AG04450 (cell line): ENCODE measurements at places on chromosomes 1 and 21. TPM values are rescaled to one million over a fixed set of nuclear protein-coding genes. Genes with fewer than 3 reads are reported as not detected.

DNA sequence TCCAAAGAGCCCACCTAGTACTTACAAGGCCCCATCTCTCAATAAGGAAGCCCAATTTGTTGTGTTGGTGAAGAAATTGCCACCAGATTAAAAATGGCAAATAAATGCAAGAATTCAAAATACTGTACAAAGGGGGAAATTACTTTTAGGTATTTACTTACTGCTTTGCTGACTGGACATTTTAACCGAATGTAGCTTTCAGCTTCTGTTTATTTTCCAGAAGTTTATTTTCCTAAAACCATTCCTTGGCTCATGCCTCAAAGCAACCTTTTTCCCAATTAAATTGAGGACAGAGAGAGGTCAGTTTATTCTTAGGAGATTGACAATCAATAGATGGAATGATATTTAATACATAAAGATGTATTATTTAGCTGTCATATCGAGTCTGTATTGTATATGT, 47.6 kb upstream of the H6PD start:
- no peak for DNase-seq

DNA sequence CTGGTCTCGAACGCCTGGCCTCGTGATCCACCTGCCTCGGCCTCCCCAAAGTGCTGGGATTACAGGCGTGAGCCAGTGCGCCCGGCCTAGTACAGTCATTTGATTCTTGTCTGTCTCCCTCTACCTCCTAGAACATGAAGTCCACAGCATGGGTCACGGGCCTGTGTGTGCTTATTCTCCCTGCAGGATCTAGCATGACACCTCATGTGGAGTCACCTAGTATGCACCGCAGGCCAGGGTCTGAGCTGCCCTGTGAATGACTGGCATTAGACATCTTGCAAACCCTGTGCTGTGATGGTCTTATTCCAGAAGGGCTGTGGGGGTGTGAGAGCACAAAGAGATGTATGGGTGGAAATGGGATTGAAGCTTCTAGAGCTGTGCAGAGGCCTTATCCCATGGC, 133.2 kb downstream of the GALNT2 start:
- no peak for DNase-seq

Gene PPFIA4
- polyA plus RNA-seq: 0.82 and 1.5 TPM in 2 replicates

- no peak for DNase-seq
Observed at GRCh38 chr1:37372302-37372701, 102.1 kb upstream of the ZC3H12A start.

DNA sequence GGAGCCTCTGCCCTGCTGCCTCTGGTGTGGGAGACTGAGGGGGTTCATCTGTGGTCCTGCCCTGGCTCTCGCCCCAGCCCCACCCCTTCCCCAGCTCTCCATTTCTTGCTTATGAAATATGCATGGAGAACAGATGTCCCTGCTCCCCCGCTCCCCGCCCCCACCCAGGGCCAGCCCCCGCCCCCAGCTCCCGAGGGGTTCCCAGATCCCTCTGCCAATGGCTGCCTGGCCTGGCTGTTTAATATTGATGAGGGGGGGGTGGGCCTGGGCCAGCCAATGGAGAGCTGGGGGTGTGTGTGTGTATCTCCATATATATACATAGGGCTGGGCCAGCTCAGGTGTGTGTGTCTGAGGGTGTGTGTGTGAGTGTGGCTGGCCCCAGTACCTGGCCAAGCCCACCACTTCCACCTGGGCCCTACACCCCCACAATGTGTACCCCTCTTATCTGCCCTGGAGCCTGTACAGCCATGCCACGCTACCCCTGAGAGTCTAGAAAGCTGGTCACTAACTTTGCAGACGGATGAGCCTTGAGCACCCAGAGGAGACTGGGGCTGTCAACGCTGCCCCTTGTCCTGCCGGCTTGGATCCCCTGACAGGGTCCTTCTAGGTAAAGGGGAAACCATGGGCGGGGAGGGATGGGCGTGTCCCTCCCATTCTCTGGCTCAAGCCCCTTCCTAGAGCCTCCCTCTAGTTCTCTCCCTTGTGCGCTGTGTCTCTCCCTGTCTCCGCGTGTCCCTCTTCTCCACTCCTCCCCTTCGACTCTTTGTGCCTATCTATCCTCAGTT, at the start of gene NHLH1:
NHLH1 (plus strand) TSS at position 341 of the 785 bp plus-strand sequence. CDS start 3,661 bp downstream, outside the sequence.
- DNase-seq: no peak

GRCh38 chr1:156095906-156096508, 13.7 kb upstream of the MEX3A start:
- no peak for DNase-seq

Gene TNFRSF14
- polyA plus RNA-seq: 5.4 and 7.9 TPM in 2 replicates

DNA sequence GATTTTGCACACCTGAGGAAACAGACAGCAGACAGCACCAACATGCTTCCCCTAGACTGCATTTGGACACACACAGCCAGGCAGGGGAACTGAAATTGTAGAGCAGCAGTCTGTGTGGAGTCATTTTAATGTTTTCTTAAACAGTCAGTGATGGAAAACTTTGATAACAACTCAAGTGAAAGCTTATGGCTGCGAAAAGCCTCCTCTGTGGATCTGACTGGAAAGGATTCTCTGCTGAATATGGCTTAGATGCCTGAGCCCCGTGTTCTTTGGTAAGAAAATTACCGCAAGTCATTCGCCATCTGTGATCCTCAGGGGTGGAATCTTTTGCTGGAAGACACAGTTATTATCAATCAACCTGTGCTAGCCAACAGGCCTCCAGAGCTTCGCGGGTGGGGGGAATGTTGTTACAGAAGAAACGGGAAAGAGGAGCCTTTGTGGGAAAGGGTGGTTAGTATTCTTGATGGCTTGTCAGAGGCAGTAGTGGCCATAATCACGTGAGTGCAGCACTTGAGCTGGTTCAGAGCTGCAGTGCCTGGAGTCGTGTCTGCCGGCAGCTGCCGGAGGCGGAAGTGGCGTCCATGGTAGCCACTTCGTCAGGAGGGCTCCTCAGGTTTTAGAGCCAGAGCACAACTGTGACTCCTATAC, 204.7 kb downstream of the ST6GALNAC3 start:
- DNase-seq: no peak

- no peak for DNase-seq
Observed at GRCh38 chr1:71498542-71498941, 417.7 kb upstream of the ZRANB2 start.
